HAP-1 (cell line): ENCODE measurements at places on chromosomes 11 and 22.

DNA sequence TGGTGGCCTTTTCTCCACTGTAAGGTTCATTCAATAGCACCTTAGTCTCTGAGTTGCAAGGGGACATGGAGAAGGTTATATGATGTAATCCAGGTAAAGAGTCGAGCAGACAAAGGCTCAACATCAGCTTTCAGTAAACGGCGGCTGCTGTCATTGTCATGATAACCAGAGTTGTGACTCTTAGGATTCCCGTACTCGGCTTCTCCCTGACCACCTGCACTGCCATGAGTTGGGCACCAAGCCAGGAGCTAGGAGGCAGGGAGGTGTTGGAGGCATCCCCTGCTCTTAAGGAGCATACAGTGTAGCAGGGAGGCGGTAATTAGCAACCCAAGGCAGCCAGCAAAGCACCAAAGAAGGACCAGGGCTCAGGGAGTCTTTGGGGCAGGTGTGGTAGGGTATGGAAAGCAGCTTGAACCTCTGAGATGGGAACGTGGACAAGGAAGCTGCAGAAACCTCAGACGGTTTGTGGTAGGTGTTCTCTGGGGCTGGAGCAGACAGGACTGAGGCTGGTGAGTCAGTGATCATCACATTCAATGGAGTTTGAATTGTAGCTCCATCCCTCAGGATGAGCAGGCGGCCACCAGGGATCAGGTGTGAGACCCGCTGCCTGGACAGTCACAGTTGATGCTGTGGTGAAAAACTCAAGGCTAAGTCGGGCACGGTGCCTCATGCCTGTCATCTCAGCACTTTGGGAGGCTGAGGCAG, 31.7 kb downstream of the LIF start:
- peak; percentile 50 for DNase-seq

- peak; percentile 68 for DNase-seq
Measured at GRCh38 chr22:20741634-20742581, 32.0 kb upstream of the SERPIND1 start.

GRCh38 chr22:22666307-22667091, 22.1 kb downstream of the GGTLC2 start:
- no peak for DNase-seq

DNA sequence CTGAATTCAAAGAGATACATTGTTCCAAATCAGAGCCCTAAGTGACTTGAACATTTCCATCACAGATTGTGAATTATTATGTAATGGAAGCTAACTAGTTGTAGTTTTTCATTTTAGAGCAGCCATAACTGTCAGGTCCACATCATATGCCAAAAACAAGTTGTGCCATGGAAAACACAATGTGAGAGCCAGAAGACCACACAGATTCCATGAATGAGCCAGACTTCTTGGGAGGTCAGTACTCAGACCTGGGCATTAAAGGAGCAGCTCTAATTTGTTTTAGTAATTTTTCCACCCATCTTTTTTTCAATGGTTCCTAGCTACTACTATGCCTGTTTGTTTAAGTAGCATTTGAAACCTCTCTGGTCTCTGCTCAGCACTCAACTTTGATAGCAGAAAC, 279.4 kb downstream of the FAT3 start:
- no peak for DNase-seq

DNA sequence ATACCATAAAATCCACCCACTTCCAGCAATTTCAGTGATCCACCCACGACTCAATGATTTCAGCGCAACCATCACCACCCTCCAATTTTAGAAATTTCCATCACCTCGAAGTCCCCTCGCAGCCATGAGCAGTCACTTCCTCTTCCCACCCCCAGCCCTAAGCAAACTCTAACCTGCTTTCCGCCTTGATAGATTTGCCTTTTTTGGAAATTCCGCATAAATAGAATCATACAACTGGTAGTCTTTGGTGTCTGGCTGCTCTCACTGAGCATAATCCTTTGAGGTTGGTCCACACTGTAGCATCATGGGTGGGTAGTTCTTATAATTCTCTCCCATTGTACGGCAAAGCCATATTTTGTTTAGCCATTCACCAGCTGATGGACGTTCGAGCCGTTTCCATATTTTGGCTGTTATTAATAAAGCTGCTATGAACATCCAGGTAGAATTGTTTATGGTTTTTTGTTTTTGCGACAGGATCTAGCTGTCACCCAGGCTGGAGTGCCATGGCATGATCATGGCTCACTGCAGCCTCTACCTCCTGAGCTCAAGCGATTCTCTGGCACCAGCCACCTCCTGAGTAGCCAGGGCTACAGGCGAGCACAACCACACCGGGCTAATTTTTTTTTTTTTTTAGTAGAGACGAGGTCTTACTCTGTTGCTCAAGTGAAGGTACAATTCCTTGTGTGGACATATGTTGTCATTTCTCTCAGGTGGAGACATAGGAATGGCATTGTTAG, 16.0 kb downstream of the PIM3 start:
- DNase-seq = no peak

GRCh38 chr22:50524676-50525103, 708 bp downstream of the SCO2 start:
- no peak for DNase-seq

DNA sequence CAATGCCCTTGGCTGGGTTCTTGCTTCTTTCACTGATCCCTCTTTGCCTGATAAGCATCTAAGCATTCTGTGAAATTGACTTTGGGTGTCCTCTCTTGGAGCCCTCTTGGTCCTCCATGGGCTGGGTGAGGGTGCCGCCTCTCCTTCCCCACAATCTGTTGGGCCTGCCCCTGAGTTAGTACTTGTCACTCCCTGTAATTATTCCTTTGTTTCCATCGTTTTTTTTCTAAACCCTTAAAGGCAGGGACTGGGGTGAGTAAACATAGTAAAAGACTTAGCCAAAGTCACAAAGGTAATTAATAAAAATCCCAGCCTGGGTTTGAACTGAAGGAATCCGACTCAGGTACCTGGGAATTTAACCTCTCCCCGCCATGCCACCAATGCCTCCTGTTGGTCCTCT, 188.1 kb downstream of the MYO18B start:
- DNase-seq = no peak

DNA sequence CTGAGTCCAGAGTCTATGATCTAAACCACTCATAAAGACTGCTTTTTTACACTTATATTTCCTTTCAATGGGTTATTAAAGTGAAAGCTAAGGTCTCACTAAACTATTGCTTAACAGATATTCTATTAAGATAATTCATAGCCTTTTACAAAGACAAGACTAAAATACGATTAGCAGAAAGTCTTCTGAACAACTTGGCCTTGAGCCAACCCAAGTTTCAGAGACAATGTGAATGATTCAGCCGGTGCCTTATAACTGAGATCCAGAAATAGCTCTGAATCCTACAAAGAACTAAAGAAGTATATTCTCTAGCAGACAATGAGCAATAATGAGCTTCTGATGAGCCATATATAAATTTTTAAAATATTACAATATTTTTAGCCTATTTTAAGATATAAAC, 41.5 kb upstream of the CARD18 start:
- DNase-seq = no peak

DNA sequence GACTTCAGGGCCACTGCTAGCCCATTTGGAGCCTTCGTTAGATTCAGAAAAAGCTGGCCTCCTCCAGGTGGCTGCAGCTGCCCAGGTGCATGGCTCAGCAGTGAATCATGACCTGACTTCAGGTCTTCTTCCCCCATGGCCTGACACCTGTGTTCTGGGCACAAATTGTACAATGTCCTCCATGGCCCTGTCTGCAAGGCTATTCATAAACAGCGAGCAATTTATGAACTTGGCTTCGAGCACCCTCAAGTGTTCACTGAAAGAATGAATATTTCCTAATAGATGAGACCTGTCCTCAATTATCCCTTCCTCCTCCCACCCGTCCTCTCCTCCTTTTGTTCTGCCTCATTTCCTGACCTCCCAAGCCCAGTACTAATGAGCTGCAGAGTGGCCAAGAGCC, 12.2 kb upstream of the VPS37C start:
- no peak for DNase-seq

DNA sequence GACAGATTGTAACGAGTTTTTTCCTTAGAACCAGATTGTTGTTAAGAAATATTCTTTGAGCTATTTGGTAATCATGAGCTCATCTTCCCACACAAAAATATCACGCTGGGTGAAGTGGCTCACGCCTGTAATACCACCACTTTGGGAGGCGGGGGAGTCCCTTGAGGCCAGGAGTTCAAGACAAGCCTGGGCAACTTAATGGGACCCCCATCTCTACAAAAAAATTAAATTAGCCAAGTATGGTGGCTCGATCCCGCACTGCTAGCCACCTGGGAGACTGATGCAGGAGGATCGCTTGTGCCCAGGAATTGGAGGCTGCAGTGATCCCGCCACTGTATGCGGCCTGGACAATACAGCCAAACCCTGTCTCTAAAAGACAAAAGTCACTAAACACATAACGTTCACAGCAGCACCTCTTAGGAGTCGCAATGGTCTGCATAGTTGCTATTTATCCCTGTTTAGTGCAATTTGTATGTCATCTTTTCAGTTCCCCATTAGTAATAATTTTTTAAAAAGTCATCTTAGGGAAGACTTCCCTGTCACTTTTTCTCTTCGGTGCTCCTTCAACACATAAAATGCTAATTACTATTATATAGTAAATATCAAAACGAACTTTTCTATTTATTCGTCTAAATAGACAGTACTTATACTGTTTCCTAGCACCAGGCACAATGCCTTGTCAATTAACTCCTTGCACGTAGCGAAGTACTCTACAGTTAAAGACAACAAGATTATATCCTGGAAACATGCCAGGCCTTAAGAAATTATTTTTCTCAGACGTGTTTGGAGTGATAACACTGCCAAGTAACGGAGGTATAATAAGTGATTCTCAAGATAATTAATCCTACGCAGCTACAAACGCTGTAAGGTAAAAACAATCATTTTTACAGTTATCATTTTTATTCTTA, 1.1 kb downstream of the ST13 start:
- peak; percentile 40 for DNase-seq
